ENCODE measurements at places on chromosomes 11 and 22. TPM values are rescaled to one million over a fixed set of nuclear protein-coding genes. Genes with fewer than 3 reads are reported as not detected.

DNA sequence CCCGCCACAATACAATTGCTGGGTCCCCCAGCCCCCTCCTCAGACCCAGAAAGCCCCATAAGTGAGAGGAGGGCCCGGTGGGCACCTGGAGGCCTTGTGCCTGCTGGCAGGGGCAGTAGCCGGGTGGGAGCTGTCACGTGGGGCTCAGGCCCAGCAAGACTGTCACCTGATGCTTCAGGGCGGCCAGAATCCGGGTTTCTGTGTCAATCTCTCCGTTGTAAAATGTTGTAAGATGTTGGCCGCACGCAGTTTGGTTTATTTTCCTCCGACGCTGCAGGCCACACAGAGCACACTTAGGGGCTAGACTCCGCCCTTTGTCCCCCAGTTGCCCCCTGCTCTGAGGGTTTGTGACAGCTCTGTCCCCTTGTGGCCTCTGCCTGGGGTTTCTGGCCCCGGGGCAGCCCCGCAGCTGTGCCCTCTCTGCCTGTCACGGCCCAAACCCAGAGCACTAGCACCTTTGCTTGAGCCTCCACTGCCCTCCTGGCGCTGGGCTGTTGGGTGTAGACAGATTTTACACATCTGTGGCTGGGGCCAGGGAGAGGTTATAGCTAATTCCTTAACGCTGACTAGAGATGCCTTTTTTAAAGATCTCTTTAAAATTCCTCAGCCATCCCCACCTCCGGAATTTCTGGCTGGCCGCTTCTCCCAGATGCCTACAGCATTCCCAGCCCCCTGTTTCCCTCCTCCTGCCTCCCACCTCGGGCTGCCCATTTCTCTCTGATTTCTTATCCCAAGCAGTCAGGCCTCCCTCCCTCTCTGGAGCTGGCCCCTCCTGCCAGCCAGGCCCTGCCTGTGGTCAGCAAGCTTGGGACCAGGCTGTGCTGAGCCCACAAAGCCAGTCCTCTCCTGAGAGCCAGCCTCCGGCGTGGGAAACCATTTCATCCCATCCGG, 3.2 kb upstream of the PRR5 start:
- DNase-seq: no peak

- DNase-seq: no peak
These were observed 112.6 kb upstream of the SEZ6L start for GRCh38 chr22:26056455-26057200.

GRCh38 chr22:36292823-36293530, 40.0 kb downstream of the APOL1 start:
- peak; percentile 35 for DNase-seq

The OR2AG1 gene
- total RNA-seq: not detected

GRCh38 chr22:32204040-32204855, 625 bp downstream of the RFPL2 start:
- no peak for DNase-seq

The SYTL2 gene
- total RNA-seq: 42.9 TPM

DNA sequence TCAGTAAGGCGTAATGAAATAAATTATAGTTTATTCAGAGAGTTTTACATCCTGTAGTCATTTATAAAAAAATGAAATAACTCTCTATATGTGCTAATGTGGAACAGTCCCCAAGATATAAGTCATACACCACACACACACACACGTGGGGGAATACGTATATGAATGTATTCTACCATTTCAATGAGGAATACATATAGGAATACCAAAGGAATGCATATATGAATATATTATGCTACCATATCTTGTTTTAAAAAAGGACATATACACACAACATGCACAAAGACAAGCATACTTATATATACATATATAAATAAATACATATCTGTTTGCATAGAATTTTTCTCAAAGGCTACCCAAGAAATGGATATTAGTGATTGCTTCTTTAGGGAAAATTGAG, 39.6 kb upstream of the GRIK4 start:
- DNase-seq: no peak

Measured in aorta (tissue), 5 donors.